AG20443 (cell line): ENCODE measurements at places on chromosomes 13 and 19.

DNA sequence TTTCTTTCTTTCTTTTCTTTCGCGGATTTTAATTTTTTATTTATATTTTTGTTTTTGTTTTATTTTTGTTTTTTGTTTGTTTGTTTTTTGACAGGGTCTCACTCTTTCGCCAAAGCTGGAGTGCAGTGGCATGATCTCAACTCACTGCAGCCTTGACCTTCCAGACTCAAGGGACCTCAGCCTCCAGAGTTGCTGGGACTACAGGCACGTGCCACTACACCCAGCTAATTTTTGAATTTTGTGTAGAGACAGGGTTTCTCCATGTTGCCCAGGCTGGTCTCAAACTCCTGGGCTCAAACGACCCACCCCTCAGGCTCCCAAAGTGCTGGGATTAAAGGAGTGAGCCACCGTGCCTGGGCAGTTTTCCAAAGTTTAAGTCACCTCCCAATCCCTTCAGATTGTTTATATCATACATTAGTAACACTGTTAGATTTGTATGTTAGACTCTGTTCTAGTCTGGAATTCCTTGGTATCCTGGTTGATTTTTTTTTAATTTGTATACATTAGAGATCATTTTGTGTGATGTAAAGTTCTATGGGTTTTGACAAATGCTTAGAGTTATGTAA lies 597.3 kb downstream of the DCT start:
- no peak for DNase-seq

GRCh38 chr13:29196409-29197074 lies 376.4 kb downstream of the MTUS2 start:
- no peak for DNase-seq

- DNase-seq, result no peak
Measured at GRCh38 chr19:23971598-23971997, 56.9 kb downstream of the ZNF726 start.

- no peak for DNase-seq
Measured at GRCh38 chr13:113633485-113633873, 24.5 kb downstream of the ATP4B start.

DNA sequence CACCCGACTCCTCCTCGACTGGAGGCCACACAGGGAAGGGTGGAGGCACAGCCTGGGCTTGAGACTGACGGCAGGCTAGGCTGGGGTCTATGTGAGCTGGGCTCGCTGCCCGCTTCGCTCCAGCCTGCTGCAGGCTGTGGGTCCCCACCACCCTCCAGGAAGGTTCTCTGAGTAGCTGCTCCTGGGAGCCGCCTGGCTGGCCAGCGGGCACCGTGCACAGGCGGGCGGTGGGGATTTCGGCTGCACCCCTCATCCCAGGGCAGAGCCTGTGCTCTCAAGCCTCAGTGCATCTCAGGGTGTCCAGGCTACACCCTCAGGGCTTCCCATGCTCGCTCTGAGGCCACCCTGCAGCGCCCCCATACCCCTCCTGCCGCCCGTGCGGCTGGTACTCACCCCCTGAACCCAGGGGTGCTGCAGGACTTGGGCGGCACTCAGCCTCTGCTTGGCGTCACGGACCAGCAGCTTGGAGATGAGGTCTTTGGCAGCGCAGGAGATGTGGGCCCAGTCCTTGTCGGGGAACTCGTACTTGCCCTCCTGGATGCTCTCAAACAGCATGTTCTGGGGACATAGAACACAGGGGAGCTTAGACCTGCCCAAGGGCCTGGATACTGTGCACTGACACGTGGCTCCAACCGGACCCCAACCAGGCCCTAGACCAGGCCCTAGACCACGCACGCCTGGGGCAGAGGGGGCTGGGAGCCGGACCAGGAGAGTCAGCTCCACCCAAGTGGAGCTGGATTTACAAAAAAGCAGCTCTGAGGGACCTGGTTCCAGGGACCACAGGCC lies 10.2 kb downstream of the MKNK2 start:
- DNase-seq, result no peak

- no peak for DNase-seq
Measured at GRCh38 chr19:35461060-35461459, 13.0 kb downstream of the FFAR2 start.

- no peak for DNase-seq
Measured at GRCh38 chr13:69028936-69029335, 1078.7 kb upstream of the ATXN8OS start.

DNA sequence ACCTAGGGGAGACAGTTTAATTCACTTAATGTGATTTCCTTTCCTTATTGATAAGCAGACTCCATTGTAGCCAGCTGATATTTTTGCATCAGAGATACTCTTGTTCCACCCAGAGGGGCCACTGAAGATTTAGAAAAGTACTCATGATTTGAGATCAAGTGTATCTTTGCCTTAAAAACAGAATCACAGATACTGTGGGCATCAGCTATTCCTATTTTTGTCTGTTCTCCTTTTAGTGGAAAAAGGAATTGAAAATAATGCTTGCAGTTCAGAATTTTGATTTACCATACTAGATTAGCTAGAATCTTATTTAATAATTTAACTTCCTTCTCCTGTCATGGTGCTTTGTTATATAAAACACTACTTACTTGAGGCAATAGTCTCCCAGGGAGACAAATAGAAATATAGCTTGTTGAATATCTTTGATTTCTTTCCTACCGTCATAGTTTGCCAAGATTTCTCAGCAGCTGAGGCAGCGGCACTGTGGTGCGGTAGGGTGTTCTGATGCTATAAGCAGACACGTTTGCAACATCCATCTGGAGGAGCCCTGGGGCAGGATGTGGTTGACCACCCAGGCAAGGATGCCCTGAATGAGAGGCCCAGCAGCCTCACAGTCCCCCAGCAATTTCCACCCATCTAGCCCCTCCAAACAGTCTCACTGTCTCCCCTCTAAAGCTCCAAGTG lies 47.0 kb upstream of the RAP2A start:
- DNase-seq, result no peak

DNA sequence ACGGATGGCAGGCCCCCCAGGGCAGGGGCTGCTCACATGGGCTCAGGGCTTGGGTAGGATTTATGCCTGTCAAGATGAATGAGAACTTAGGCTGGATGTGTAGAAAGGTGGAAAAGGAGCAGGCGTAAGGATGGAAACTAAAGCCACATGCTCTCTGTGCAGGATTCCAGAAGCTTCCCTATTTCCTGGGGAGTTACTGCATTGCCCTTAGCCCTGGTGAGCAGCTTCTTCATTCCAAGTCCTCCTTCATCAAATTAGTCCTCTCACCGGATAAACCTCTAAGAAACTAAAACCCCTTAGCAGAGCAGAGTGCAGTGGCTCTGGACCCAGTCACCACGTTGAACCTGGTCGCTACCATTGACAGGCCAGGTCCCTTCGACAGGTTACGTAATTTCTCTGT lies 7.4 kb downstream of the ATP12A start:
- no peak for DNase-seq

- DNase-seq, result no peak
Measured at GRCh38 chr19:44874317-44874716, 16.7 kb upstream of the TOMM40 start.

DNA sequence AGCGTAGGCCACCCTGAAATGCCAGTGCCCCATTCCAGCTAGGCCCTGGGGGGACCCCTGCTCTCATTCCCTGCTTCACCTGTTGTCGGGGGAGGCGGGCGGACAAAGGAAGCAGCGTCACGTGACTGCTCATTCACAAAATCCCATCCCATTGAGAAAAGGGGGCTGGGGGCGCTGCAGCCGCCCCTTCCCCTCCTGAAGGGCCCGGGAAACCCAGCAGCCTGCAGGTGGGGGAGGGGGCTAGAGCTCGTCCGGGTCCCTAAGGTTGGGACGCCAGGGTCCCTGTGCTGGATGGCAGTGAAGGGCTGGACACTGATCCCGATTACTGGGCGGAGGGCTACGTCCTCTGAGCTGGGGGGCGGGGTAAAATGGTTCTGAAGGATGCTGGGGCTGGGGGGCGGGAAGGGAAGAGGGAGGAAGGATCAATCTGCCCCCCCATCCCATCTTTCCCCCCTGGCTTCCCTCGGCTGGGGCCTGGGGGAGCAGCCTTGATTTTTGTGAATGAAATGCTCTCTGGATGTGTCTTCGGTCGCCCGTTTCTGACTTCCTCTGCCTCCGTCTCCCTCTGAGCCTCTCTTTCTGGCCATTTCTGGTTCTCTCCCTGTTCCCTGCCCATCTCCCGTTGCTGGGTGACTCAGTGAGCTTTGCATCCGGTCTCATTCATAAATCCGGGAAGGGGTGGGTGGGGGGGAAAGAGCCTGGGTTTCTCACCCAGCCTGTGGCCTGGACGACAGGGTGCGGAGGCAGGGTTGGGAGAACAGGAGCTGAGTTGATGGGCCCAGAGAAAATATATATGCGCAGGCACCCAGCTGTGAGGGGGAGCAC lies 816 bp downstream of the SPRED3 start:
- peak; percentile 79 for DNase-seq

- no peak for DNase-seq
Measured at GRCh38 chr19:10523135-10523636, 5.9 kb upstream of the S1PR5 start.

DNA sequence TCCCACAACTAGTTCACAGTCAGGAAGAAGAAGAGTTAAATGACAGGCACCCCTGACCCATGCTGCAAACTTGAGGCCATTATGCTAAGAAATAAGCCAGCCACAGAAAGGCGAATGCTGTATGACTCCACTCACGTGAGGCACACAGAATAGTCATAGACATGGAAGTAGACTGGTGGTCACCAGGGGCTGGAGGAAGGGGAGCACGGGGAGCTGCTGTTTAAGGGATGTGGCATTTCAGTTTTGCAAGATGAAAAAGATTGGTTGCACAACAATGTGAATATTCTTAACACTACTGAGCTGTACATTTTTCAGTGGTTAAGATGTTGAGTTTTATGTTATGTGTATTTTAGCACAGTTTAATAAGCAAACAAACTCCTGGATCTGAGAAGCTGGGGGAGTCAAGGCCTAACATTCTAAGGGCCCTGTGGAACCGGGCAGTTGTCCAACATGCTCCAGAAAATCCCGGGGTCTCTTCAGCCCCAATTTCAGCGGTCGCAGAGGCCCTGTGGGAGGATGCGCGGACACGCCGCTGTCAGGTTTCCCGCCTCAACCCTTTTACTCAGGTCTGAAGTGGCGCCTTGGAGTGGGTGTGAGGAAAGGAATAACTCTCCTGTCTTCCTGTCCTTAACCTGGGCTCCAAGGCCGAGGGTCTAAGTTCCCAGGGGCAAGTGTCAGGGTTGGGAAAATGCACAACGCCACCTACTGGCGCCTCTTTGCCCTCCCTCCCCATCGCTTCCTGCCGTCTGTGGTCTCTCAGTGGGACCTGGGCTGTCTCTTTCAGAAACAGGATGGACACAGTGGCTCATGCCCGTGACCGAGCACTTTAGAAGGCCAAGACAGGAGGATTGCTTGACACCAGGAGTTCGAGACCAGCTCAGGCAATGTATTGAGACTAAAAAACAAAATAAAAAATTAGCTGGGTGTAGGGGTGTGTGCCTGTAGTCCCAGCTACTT lies 4.4 kb upstream of the TMEM272 start:
- DNase-seq, result peak; percentile 35
